DMS79 (cell line): ENCODE measurements at places on chromosomes 3 and 15.

DNA sequence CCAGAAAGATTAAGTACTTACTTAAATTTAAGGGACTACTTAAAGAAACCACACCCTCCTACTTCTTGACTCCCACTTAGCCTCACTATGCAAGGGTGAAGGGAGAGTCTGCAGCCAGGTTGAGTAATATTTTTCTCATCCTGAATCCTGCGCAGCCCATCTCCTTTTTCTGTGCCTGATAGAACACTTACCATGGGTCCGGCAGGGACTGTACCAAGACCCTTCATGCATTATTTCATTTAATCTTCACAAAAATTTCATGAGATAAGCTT is 562.6 kb upstream of the CFAP20DC start:
- no peak for DNase-seq

DNA sequence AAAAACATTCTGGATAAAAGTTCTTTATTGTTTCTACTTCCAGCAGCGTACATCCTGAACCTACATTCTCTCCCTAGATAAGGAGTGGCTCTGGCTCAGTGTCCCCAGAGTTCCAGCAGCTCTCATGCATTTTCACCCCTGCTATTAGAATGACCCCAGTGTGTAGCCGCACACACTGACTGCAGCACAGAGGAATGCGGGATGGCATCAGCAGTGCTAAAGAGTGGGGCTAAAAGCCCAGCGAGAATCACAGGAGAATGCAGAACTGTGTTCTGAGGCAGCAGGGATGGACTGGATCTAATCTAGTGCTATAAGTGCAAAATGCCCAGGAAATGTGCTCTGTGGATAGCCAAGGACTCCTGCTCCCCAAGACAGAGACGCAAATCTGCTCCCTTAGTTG is 66.4 kb upstream of the TJP1 start:
- no peak for DNase-seq

GRCh38 chr3:28109829-28110228 is 131.6 kb upstream of the CMC1 start:
- no peak for DNase-seq

- no peak for DNase-seq
Measured at GRCh38 chr3:108511055-108511454, 659 bp upstream of the MYH15 start.

DNA sequence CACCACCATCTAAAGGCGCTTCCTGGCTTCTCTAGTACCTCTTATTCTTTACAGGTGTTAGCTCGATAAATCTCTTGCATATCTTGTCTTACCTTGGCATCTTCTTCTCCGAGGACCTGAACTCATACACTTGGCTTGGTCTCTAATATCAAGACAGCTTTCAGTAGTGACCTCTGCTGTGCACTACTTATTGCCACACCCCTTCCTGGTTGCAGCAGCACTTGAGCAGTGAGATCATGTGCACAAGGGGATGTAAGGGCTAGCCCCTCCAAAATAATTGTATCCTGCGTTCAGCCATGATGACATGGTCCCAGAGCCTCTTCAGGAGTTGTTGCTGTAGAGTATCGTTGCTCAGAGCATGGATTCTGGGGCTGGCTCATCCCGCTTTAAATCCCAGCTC is 1.3 kb upstream of the PLA1A start:
- no peak for DNase-seq

GRCh38 chr3:183698318-183698751 is 738 bp downstream of the YEATS2 start:
- DNase-seq: peak; percentile 15

DNA sequence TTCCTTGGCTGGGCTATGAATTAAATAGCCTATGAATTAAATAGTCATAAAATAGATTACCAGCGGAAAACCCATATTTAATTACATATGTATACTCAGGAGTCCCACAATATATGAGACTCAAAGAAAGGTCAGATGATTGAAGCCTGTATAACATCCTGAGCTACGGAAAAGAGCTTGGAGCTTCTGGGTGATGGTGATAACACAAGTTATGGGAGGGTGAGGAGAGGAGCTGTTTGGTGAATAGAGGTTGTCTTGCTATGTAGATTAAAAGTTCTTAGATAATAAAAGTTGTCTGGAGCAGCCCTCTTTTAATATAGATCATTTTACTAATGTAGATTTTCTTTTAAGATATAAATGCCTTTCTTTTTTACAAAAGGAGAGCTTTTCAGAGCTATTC is 1.8 kb downstream of the PML start:
- DNase-seq: no peak

DNA sequence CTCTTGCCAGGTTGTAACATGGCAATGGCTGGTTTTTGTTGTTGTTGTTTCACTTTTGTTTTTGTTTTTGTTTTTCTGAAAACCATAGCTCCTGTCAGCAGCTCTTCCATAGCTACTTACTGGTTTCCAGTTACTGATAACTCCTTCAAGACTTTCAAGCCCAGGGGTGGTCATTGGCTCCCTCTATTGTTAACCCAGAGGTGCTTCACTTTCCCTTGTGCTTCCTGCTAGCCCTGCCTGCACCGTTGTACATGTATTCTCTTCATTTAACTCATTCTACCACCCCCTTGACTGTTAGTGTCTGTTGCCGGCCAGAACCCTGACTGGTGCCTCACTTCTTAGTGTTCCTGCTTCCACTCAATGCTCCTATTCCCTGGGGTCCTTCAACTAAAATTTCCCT is 4.2 kb upstream of the TRAT1 start:
- no peak for DNase-seq

- no peak for DNase-seq
Measured at GRCh38 chr3:46416125-46416810, 9.2 kb downstream of the CCRL2 start.

- no peak for DNase-seq
Measured at GRCh38 chr3:130395916-130396315, 50.4 kb downstream of the COL6A5 start.

- no peak for DNase-seq
Measured at GRCh38 chr3:81161100-81161499, 600.3 kb downstream of the GBE1 start.

DNA sequence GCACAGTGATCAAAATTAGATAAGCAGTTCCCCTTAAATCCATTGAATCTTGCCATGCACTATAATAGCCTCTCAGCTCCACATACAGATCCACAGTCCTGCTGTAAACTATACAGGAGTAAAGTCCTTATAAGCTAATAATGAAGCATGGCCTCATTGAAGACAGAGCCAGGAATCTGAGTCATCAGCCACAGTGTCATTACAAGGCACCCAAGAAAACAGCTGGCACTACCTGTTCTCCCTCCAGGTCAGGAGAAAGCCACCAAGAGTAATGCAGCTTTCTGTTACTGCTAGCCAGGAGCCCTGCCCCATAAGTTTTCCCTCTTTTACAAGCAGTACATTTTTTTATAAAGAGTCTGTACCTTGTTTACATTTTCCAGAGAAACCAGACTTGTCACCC is 27.3 kb downstream of the WDR49 start:
- DNase-seq: no peak
